ENCODE measurements at places on chromosomes 4 and X.

- DNase-seq: no peak
These were observed 483.7 kb upstream of the FTHL17 start for GRCh38 chrX:31555506-31555905.

- DNase-seq: no peak
These were observed 85.5 kb downstream of the PSAPL1 start for GRCh38 chr4:7348946-7349900.

DNA sequence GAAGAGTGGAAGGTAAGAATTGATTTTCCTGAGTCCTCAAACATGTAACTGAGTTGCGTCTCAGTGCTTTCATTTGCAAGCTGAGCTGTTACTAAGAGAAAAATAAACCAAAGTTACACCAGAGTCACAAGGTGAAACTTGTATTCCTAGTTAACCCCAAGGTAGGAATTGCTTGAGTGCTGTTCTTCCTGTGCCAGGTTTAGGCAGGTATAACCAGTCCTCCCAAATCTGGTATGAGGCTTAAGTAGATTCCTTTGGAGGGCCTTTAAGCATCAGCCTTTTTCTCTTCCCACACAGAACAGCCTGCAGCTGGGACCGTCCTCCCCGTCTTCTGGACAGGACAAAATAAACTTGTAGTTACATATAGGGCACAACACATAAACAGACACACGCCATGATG, 2.3 kb upstream of the BTC start:
- DNase-seq: no peak

DNA sequence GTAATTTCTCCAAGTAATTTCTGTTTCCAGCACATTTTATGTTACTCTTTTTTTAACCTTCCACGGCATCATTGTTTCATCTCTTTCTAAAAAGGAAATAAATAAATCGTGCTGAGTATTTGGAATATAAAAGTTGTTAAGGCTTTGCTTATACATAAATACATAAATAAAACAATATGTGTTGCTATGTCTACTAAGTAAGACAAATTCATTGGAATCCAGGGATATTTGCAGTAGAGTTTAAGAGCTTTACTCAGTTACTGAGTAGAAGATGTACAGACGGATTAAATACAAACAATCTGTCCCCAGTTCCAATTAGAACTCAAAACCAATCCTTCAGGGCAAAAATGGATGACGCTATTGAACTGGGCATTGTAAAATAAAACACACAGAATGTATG, 1.4 kb downstream of the ARHGAP24 start:
- DNase-seq: no peak

GRCh38 chrX:117851025-117851424, 265.6 kb downstream of the KLHL13 start:
- DNase-seq: no peak
